ENCODE measurements at places on chromosomes 6 and 20.

DNA sequence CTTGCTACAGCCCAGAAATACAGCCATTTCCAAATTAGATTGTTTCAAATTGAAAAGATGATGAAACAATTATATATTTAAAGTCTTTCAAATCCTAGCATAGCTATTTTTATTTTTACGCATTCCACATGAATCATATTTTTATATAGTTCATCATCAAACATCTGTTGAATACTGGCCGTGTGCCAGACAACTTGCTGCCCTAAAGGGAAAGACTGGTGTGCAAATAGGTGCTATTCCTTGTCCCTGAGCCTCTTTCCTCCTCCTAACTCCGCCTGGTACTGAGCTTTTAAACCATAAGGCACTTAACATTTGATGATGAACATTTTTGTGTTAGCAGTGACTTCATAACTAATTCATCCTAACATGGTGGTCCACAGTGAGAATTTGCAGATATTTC, 18.7 kb upstream of the PLCG1 start:
- peak; percentile 24 for DNase-seq

- no peak for DNase-seq
These were observed 44.4 kb downstream of the MDFI start for GRCh38 chr6:41682497-41683272.

- no peak for DNase-seq
These were observed 13.3 kb upstream of the TREM2 start for GRCh38 chr6:41176189-41176588.

DNA sequence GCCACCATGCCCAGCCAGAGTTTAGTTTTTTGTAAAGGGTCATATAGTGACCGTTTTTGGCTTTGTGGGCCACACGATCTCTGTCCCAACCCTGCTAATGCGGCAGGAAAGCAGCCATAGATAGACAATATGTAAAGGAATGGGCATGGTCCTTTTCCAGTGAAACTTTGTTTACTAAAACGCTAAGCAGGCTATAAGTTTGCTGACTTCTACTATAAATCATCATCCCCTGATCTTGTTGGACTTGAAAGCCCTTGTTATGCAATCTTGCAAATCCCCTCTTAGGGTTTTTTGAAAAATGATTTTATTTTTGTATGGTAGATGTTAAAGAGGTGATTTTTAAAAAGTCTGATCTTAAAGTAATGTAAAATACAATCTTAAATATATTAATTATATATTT, 63.6 kb downstream of the CBFA2T2 start:
- no peak for DNase-seq

- no peak for DNase-seq
These were observed 1.7 kb upstream of the KIZ start for GRCh38 chr20:21124190-21124589.

DNA sequence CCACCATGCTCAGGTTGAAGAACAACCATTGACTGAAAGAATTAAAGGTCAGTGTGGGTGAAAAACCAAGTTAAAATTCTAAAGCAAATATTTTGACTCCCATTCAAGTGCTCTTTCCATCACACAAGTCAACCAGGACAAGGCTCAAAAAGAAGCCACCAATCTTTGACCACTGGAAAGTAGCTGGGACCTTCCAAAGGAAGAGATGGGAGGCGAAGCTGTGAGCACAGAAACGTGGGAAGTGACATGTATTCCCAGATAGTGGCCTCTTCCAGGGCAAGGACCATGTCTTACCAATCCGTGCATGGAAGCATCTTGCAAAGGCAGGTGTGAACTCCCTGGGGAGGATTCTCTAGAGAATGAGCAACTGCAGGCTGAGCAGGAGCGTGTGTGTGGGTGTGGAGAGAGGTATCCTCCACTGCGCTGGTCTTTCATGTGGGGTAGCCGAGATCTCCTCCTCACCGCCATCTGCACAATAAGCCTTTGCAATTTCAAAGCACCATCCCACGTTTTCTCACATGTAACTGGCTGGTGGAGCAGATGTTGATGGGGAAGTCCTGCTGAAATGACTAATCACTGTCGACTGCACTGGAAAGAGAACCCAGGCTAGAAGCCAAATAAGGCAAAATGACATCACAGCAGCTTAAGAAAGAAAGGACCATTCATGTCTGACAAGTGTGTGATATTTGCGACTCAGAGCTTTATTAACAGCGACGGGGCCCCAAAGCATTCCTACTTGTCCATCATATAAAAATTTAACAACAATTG, 189.4 kb upstream of the RREB1 start:
- DNase-seq: peak; percentile 64

GRCh38 chr20:41693136-41693979, 75.2 kb upstream of the CHD6 start:
- peak; percentile 89 for DNase-seq
